ENCODE measurements at places on chromosomes 16 and 17. TPM values are rescaled to one million over a fixed set of nuclear protein-coding genes. Genes with fewer than 3 reads are reported as not detected.

DNA sequence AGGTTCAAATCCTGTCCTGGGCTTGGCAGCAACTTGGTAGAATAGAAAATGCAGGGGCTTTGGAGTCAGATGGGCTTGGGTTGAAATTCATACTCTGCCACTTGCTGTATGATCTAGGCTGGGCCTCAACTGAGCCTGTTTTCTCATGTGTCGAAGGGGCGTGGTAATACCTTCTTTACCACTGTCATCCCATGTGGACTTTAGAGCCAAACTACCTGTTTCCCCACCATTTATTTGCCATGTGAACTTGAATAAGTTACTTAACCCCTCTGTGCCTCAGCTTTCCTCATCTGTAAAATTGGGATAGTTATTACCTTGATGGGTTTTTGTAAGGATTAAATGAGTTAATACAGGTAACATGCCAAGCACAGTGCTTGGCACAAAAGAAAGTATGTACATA, 106.0 kb downstream of the COPRS start:
- DNase-seq = no peak

GRCh38 chr16:1036166-1036565, 36.4 kb upstream of the SSTR5 start:
- DNase-seq = no peak

DNA sequence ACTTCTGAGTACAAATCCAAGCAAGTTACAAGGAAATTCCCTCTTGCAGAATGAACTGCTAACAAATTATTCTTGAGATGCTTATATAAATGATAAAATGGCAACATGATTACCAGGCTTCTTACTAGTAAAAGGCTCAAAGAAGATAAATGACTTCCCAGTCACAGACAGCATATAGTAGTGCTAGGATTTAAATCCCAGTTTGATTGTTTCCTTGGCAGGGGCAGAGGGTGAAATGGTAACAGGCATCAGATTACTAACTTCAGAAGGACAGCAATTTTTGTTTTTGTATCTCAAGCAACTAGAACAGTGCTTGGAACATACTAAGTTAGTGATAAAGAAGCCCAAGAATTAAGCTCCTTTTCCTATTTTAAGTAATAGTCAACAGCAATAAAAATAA, 102.8 kb downstream of the SSH2 start:
- no peak for DNase-seq

DNA sequence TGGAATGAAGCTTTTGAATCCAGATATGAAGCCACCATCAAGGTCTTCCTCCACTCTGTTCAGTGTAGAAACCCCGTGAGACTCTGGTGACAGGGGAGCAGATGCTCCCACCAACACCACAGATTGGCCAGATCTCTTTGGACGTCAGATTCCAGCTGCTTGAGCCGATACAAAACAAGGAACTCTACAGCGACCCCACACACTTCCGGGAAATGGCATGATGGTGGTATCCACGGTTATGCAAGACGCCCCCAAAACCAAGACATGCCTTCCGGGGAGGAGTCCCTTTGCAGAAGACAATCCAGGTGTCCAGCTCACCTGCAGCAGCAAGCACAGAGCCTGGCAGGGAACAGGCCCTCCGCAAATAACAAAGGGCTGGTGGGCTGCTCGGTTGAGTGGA, 19.8 kb upstream of the PITPNA start:
- DNase-seq = no peak

DNA sequence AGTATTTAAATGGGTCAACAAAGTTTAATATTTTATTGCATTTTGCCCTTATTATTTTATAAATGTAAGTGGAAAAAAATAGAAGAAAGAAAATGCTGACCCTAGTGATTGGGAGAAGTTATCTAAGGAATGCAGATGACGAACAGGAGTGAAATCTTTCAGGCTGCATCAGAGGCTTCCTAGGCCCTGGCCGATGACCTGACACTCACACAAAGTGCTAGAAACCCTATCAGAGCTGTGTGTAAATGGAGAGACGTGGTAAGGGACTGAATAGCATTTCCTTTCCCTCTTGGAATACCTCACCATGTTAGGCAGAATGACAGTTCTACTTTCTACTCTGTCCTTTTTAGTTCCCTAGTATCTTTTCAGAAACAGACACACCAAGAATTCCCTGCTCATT, 44.9 kb upstream of the CNEP1R1 start:
- no peak for DNase-seq

DNA sequence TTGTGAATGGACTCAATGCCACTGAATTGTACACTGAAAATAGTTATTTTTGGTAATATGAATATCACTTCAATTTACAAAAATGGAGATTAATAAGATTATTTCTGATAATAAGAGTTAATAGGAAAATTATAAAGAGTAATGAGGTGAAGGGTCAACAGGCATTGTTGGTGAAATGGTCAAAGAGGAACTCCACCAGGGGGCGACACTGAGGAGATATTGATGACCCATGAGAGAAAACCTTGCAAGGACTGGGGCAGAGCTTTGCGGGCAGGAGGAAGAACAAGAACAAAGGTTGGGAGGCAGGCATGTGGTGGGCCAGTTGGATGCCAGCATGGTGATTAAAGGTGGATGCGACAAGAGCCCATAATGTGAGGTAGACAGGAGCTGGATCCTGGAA, 74.0 kb upstream of the XYLT1 start:
- DNase-seq = no peak

DNA sequence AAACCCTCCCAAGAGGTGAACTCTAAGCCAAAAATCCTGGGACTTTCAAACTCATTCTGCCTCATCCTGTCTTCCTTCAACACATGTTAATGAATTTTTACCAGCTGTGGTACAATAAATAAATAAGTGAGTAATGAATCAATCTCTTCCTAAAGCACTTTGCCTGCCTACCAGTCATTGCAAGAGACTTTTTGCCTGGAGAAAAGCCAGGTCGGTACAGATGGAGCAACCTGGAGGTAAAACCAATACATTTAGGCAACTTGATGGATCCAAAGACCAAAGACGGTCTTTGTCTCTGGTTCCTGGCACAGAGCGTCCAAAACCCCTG, 324.2 kb downstream of the PMP22 start:
- DNase-seq = no peak

- no peak for DNase-seq
These were observed at the start of gene EPX for GRCh38 chr17:58192612-58193011. Gene EPX (plus strand): TSS chr17:58192726. CDS start chr17:58192847, 121 bp downstream.

GRCh38 chr16:57627184-57627871, 1.1 kb upstream of the ADGRG1 start:
- DNase-seq = no peak

GRCh38 chr16:55506708-55507107, 2.2 kb upstream of the LPCAT2 start:
- DNase-seq = no peak

- no peak for DNase-seq
These were observed 146.9 kb downstream of the MRM1 start for GRCh38 chr17:36748272-36748671.

DNA sequence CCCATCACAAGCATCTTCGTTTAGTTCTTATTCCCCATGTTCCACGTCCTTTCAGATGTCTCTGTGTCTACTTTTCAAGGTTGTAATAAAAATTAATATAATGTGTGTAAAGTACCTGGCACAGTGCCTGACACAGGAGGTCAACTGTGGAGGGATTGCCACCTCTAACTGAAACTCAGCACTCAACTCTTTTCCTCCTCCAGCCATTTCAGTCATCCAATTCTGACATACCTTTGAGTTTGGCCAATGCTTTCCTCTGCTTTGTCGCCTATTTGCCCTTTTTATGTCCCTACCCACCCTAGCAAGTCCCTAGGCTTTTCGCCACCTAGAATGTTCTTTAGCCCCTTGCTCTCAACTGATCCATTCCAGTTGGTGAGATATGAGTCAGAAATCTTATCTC, 1.6 kb downstream of the UBE2Z start:
- no peak for DNase-seq

DNA sequence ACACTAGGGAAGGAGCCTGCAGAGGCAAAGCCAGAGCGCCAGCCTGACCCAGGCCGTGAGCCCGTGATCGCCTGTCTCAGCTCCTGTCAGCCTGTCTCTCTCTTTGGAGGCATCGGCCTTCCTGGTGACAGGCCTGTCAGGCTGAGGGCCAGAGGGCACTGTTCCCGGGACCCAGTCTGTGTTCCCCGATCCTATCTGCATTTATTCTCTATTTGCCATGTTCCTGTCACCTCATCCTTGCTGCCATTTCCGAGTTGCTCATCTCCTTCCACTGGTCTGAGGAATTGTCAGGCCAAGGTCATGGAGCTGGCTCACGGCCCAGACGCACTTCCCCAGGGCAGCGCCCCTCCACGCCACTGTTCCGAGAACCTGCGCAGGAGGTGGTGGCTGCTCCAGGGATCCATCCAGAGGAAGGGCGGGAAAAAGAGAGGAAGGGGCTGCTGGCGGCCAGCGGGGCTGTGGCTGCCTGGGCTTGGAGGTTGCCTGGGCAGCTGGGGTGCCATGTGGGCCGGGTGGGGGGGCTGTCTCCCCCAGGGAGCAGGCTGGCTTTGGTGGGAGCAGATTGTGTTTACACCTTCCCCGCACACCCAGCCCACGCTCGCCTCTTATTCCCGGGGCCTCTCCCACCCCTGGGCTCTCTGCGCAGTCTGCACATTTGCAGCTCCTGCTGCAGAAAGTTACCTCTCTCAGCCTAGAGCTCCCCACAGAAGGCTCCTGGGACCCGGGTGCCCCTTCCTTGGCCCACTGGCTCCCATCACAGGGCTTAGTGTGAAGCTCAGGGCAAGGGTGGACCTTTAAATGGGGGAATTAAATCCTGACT, 4.9 kb downstream of the PRCD start:
- DNase-seq = no peak

- DNase-seq = peak; percentile 53
These were observed 1.1 kb downstream of the CD79B start for GRCh38 chr17:63930951-63931575.

DNA sequence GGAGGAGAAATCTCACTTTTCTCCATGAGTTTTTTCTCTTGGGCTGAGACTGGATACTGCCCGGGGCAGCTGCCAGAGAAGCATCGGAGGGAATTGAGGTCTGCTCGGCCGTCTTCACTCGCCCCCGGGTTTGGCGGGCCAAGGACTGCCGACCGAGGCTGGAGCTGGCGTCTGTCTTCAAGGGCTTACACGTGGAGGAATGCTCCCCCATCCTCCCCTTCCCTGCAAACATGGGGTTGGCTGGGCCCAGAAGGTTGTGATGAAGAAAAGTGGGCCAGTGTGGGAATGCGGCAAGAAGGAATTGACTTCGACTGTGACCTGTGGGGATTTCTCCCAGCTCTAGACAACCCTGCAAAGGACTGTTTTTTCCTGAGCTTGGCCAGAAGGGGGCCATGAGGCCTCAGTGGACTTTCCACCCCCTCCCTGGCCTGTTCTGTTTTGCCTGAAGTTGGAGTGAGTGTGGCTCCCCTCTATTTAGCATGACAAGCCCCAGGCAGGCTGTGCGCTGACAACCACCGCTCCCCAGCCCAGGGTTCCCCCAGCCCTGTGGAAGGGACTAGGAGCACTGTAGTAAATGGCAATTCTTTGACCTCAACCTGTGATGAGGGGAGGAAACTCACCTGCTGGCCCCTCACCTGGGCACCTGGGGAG, 19.1 kb downstream of the NGFR start:
- no peak for DNase-seq

- DNase-seq = no peak
These were observed 17.8 kb upstream of the LHX1 start for GRCh38 chr17:36919407-36919968.

GRCh38 chr17:68834328-68834836, 120.8 kb downstream of the ABCA8 start:
- no peak for DNase-seq

GRCh38 chr17:66983414-66984021, 19.0 kb downstream of the CACNG4 start:
- DNase-seq = no peak

GRCh38 chr17:46949291-46950174, 26.6 kb downstream of the GOSR2 start:
- DNase-seq = no peak

GRCh38 chr17:40452921-40453378, 9.7 kb downstream of the IGFBP4 start:
- DNase-seq = no peak

DNA sequence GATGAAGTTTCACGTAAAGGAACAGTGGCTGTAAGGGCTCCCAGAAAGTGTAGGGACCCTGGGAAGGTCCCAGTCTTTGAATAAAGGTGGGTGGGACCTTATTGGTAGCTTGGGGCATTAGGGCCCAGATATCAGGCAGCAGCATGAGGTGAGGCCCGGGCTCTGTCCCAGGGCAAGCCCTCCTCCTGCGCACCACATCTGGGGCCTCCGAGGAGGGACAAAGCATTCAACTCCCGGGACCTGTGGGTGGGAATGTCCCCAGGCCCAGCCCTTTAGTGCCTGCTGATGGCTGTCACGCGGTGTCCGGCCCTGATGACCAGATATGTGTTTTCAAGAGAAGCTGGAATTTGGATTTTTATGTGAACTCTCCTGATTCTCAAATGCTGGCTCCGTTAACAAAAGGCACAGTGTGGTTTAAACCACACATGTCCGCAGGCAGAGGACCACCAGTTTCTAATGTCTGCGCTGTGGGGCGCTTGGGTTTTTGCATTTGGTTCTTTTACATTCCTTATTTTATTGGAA, 30.4 kb downstream of the RAI1 start:
- DNase-seq = no peak

- DNase-seq = no peak
These were observed 17.2 kb downstream of the COPRS start for GRCh38 chr17:31841850-31842194.

DNA sequence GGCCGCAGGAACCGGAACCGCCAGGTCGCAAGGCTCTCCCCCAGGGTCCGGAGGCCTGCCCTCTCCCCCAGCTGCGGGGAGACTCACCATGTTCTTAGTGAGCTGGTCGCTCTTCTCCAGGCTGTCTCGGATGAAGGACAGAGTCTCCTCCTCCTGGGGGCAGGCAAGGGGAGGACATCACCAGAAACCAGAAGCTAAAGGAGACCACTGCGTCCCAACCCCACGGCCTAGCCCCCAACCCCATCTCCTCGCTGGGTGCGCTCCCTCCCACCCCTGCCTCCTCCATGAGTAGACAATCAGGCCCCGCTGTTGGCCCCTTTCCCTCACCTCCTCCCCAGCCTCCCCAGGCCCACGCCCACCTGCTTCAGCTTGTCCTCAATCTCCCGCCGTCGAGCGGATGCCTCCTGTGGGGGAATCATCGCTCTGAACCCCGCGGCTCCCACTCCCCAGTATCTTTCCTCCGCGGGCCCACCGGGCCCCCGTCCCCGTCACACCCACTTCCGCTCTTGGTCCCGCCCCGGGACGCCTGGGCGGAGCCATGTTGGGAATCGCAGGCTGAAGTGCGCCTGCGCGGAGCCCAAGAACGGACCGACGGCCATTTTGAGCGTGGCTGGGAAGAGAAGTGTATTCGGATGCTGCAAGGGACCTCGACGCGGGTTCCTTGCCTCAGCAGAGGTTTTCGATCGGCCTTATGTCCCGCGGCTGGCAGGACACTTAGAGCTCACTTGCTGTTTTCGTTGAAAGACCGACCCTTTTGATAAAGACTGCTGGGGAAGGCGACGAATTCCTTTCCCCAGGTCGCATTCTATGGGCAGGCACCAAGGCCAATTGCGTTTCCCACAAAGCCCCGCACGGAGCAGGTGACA, at the start of gene EXOC7:
TSS of gene EXOC7 (minus strand) at position 514 of the 866 bp plus-strand sequence. CDS start at position 419, 95 bp downstream.
- DNase-seq = peak; percentile 95

GRCh38 chr16:23957287-23957686, 121.5 kb downstream of the PRKCB start:
- DNase-seq = no peak

The ZCCHC14 gene
- 13.2 TPM for total RNA-seq

The PEX12 gene
- total RNA-seq = 2.7 TPM

The PTRH2 gene
- total RNA-seq = 6.1 TPM

The ALOX15 gene
- not detected for total RNA-seq

The C17orf50 gene
- not detected for total RNA-seq

The TM4SF5 gene
- not detected for total RNA-seq
